ENCODE measurements at places on chromosomes 16 and 17.

- no peak for DNase-seq
These were observed 13.7 kb upstream of the CSNK1D start for GRCh38 chr17:82287013-82287867.

- no peak for DNase-seq
These were observed 50.2 kb downstream of the CFDP1 start for GRCh38 chr16:75383141-75383540.

DNA sequence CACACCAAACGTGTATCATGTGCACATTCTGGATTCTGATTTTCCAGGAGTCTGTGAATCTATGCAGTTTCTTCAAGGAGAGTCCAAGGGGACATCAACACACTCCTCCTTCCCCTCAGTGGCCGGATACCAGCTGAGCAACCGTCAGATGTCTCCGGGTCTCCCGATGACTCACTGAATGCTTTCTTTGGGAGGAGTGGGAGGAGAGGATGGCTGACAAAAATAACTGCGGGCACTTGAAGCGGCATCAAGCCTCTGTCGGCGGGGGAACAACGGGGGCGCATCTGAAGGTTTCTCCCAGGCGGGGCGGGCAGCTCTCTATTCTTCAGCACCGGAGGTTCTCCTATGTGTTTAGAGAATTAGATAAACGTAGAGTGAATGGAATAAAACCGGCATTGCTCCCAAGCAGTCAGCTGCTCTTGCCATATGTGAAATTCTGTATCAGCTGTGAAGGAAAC, 24.6 kb upstream of the LRRC75A start:
- DNase-seq, result peak; percentile 87

GRCh38 chr16:54930005-54930868, at the start of gene IRX5:
Gene IRX5, plus strand, starts transcription at chr16:54930865. Its CDS starts 334 bp downstream, at chr16:54931199.
- DNase-seq, result peak; percentile 96

DNA sequence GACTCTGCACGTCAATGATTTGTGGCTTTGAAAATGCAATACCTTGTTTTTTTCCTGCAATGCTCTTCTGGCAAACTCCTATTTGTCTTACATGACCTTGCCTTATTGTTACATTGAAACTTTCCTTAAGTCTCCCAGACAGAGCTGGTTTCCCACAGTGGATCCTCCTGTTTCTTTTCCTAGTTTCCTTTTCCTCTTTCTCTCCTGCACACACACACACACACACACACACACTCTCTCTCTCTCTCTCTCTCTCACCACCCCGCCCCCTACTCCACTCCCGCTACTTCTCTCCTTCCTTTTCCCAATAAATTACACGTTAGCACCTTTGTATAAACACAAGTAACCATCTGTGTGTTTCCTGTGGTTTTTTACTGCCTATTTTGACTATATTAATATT, 2.3 kb downstream of the ORC6 start:
- DNase-seq, result peak; percentile 25

DNA sequence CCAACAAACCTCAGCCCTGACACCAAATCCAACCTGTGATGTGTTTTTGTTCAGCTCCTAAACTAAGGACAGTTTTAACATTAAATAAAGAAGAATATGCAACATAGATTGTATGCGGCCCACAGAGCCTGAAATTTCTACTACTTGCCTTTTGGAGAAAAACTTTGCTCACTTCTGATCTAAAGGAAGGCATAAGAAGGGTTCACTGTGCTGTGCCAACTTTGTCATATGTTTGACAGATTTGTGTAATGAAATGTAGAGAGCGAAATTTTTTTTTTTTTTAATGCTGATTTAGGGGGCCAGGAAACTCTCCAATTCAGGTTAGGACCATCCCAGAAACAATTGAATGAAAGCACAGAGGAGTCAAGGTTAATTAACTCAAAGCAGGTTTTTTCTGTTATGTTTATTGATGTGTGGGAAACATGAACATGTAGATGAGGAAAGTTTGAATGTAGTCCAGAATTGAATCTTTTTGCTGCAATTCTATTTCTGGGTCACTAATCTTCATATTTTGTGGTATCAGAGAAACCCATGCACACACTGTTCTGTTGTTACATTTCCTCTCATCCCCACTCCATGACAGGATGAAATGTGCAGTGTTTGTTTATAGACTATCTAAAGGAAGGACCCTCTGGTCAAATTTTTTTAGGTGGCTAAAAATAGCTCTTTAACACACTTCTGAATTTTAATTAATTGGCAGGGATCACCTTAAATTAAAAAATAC, 71.5 kb downstream of the TAOK1 start:
- DNase-seq, result peak; percentile 7

DNA sequence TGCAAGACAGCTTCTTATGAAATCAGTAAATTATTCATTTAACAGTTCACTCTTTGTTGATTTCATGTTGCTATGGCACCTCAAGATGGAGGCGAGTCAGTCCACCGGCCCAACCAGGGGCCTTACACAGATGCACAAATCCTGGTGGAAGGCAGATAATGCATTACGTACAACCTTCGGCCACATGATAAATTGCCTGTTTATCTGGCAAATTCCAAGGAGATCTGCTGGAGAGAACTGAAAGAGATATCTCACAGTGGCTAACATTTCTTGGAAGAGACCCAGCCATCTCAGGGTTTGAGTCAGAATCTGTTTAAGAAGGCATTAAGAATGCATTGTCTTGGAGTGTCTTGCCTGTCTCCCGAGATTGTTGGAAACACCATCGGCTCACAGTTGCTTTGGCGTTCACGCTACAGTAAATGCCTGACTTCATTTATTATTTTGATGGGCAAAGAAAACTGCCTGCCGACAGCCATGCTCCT, 225.6 kb downstream of the MSI2 start:
- peak; percentile 97 for DNase-seq

GRCh38 chr16:85659805-85660511, 28.8 kb downstream of the GINS2 start:
- DNase-seq, result peak; percentile 71

GRCh38 chr16:30920891-30921290, 2.5 kb upstream of the FBXL19 start:
- no peak for DNase-seq

DNA sequence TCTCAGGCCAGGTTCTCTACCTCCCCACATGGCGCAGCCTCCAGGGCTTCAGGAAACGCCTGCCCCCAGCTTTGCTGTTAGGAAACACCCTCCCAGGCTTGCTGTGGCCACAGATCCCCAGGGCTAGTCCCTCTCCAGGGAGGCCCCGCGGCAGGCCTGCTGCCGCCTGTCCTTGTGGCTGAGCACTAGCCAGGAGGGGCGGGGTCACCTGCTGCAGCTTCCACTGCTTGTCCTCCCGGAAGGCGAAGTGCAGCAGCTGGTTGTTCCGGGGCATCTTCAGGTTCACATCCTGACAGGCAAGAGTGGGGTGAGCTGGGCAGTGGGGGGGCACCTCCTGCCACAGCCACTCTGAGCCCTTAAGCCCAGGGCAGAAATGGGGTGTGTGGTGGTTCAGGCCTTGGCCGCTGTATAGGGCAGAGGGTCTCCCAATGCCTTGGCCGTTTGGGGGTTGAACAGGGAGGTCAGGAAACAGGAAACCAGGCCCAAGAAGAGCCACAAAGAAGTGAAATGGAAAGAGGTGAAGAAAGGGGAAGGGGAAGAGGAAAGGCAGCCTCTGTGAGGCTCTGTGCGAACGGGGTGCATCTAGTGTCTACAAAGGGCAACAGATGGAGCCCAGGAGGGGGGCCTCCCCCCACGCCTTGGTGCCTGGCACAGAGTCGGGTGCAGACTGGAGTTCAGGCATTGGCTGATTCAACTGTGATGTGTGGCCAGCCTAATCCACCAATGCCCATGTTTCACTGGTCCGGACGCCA, 2.0 kb downstream of the ROGDI start:
- no peak for DNase-seq

DNA sequence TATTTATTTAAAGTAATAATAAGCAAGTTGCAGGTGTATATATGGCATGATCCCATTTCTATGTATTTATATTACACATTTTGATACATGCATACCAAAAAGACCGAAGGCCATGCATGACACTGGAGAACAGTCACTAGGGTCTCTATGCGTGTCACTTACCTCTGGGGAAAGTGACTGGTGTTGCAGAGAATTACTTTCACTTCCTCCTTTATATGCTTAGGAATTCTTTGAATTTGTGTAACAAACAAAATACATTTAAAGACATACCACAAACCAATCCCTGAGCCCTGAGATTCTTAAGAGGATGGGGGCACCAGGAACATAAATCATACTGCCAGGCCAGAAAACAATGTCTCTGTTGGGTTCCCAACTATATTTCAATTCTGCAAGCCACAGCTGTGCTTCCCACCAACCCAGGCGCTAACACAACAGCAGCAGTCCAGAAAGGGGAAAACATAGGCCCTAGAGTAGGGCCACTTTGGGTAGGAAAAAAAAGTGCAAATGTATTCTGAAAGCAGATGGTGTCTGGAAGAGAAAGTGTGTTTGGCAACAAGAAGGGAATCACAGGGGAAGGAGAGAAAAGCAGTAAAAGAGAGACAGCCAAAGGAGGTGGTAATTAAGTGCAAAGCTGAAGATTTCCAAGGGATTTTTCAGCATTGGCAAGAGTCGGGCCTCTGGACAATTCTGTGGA, 24.5 kb upstream of the HYDIN start:
- no peak for DNase-seq

- DNase-seq, result no peak
These were observed 18.5 kb upstream of the DOC2B start for GRCh38 chr17:199806-200545.

DNA sequence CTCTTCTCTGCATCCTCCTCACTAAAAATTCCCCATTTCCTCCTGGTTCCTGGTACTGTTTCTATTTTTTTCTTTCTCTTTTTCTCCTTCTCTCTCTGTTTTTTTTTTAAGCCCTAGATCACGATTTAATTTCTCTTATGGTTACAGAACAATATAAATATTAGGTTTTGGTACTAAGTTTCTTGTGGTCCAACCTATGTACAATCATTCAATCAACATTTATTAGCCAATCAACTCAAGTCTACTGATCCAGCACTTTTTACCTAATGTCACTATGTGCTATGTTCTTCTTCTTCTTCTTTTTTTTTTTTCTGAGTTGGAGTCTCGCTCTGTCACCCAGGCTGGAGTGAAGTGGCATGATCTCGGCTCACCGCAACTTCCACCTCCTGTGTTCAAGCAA, 12.6 kb downstream of the RTN4RL1 start:
- DNase-seq, result no peak

GRCh38 chr16:2689968-2690801, 7.9 kb downstream of the KCTD5 start:
- peak; percentile 60 for DNase-seq

- no peak for DNase-seq
These were observed 85.5 kb upstream of the MSI2 start for GRCh38 chr17:57170866-57171265.

DNA sequence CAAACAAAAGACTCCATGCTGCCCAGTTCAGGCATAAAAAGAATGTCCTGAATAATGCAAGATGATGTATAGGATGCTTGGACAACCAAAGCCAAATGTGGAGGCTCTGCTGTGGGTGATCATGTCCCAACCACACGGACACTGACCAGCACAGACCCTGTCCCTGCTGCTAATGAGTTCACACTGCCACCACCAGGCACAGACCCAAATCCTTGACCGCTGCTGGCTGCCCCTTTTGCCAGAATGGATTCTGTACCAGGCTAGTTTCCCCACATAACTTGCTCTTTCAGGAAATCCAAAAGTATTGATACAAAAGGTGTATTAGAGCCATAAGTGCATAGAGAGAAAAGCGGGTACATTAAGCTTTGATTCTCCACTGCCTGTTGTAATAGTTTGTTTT, 60.9 kb downstream of the XYLT1 start:
- DNase-seq, result no peak

GRCh38 chr17:61389670-61390478, 9.8 kb upstream of the TBX2 start:
- DNase-seq, result peak; percentile 74

GRCh38 chr17:38797158-38797490, 2.2 kb downstream of the PIP4K2B start:
- no peak for DNase-seq

DNA sequence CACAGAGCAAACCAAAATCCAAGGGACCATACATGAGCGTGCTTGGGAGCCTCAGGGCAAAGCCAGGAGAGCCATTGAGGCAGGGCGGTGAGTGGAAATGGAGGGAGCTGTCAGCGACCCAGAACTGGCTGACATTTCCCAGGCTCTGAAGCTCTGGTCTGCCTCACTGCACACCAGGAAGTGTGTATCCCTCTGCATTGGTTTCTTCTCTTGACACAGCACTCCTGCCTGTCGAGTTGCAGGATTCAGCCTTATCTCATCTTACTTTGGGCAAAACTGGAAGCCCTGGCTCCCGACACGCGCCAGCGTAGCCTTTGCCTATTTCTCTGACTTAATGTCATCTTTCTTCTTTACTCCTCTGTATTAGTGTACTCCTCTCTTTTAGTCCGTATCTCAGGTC, 144.7 kb upstream of the HS3ST3A1 start:
- DNase-seq, result no peak

DNA sequence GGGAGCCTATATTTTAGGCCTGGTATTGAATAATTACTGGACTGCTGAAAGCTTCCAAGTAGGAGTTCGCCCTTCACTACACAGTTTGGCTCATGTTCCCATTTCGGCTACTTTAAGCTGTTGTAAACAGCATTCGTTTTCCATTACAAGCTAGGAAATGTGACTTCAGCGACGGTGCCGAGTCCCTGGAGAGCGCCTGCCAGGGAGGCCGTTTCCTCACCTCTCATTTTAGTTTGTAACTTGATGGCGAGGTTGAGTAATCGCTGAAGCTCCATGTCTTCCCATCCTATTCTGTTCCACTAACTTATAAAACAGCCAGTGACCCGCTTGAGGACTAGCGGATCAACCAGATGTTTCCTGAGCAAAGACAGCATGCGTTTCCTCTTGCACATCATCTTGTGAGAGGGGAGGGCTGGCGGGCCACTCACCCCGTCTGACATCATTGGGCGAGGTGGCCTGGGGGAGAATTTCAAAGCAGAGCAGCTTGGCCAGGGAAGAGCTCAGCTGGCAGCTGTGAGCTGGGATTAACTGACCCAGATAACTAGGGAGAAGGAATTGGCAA, 32.9 kb downstream of the PCTP start:
- DNase-seq, result no peak

- no peak for DNase-seq
These were observed 16.3 kb downstream of the TTLL6 start for GRCh38 chr17:48800626-48801217.

DNA sequence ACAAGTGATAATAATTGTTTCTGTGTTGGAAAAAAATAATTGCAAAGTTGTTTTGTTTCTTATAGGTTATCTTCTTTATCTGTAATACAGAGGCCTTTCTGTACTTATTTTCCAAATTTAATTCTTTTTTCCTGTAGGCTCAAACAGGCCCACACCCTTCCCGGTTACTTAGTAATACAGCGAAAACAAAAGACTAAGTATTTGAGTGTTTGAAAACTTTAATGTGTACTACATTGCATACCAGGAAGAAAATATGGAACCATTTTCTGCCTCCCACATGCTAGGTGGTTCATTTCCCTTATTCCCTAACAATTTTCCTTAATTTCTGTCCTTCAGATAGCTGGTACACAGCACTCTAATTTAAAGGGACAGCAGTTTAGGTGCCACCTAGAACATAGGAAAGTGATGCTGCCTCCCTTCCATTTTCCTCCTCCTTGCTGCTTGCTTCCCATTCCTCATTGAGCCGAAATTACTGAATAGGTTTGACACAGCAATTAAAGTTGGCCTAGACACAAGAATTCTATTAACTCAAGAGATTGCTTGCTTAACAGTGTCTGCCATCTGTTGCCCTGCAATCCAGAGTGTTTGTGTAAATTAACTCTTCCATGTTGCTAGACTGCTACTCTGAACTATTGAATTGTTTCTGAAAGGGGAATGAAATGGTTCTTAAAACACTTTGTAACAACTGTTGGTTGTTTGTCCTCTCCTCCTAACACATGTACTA, 24.2 kb downstream of the CYB5B start:
- peak; percentile 68 for DNase-seq

Measured in astrocyte of the hippocampus (primary cell).